ENCODE measurements at places on chromosomes 12 and 14.

- no peaks in the 10 kb centered on the region for H3K4me1 ChIP-seq
- H3K36me3 ChIP-seq, result no peaks in the 10 kb centered on the region
- H3K27ac ChIP-seq, result peak overlapping the region; percentile 44
- H3K27me3 ChIP-seq, result no peaks in the 10 kb centered on the region
Observed at GRCh38 chr14:67852926-67853604, 33.5 kb downstream of the RAD51B start.

DNA sequence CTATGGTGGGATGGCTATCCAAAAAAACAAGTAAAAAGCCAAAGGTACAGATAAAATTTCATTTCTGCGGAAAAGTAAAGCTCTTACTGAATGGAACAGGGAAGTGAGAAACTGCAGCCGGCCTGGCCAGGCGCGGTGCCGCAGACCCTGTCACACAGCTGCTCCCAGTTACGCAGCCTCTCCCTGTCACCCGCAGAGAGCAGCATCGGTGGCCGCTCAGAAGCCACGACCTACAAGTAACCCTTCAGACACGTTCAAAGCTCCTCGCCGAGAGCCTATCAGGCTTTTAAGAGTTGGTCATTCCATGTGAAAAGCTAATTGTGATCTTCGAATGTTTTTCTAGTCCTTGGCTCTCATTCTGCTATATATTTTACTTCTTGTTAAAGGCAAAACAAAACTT lies 11.0 kb upstream of the ANKLE2 start:
- peaks cover 64% of the 10 kb centered on the region for H3K36me3 ChIP-seq
- DNase-seq, result no peak
- peaks cover 36% of the 10 kb centered on the region for H3K4me1 ChIP-seq
- H3K4me3 ChIP-seq, result no peak overlapping the region
- no peaks in the 10 kb centered on the region for H3K27me3 ChIP-seq
- H3K27ac ChIP-seq, result peak overlapping the region; percentile 6

DNA sequence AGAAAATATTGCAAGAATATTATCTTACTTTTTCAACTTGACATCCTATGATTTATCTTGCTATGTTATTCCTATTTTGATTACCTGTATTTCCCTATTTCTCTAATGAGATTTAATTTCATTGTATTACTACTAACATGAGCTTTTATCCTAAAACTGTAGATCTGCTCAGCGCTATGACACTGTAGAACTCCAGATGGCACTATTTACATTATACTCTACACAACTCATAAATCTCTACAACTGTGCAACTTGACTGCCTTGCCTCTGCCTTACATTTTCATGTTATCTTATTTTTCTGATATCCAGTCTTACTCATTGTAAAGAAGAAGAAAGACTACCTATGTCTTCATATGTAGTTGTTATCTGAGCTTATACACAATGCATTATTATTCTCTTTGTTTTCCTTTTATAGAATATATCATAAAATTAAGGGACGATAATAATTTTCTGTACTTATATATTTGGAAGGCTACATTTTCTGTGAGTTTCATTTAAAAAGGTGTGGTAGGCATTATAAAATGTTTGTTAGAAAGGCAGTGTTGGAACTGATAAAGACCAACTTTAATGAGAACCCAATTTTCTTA lies 24.1 kb downstream of the NUP37 start:
- H3K27me3 ChIP-seq, result no peaks in the 10 kb centered on the region
- H3K4me3 ChIP-seq, result no peak overlapping the region
- no peak overlapping the region for H3K27ac ChIP-seq
- no peaks in the 10 kb centered on the region for H3K4me1 ChIP-seq

DNA sequence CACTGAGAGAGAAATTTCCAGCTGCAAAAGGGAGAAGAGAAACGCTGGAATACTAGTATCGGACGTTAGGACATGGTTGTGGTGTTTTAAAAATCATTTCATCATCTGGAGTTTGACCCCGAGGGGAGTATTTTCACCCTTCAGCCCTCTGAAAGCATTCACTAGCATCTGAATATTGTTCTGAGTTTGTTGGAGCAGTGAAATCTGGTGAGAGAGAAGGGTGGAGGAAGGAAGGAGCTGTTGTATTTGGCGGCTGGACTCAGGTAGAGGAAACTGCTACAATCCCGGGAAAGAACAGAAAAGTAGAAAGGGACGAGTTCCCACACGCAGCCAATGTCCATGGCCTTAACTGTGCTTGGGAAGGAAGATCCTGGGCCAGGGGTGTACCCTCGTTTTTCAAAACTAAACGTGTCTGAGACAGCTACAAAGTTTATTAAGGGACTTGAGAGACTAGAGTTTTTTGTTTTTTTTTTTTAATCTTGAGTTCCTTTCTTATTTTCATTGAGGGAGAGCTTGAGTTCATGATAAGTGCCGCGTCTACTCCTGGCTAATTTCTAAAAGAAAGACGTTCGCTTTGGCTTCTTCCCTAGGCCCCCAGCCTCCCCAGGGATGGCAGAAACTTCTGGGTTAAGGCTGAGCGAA lies 896 bp upstream of the CDKN1B start:
- no peak for DNase-seq
- peaks cover 49% of the 10 kb centered on the region for H3K4me1 ChIP-seq

- no peaks in the 10 kb centered on the region for H3K4me1 ChIP-seq
- H3K4me3 ChIP-seq, result no peak overlapping the region
- no peaks in the 10 kb centered on the region for H3K27me3 ChIP-seq
Observed at GRCh38 chr14:81727218-81727617, 193.6 kb upstream of the SEL1L start.

GRCh38 chr12:50107416-50108268 lies 3.8 kb downstream of the GPD1 start:
- no peaks in the 10 kb centered on the region for H3K36me3 ChIP-seq
- no peaks in the 10 kb centered on the region for H3K27me3 ChIP-seq
- H3K4me1 ChIP-seq, result peaks cover 40% of the 10 kb centered on the region
- no peak overlapping the region for H3K4me3 ChIP-seq
- no peak for DNase-seq
- no peak overlapping the region for H3K27ac ChIP-seq

GRCh38 chr12:124501112-124501561 lies 66.3 kb downstream of the NCOR2 start:
- H3K4me1 ChIP-seq, result peaks cover 88% of the 10 kb centered on the region
- DNase-seq, result no peak
- no peaks in the 10 kb centered on the region for H3K36me3 ChIP-seq

DNA sequence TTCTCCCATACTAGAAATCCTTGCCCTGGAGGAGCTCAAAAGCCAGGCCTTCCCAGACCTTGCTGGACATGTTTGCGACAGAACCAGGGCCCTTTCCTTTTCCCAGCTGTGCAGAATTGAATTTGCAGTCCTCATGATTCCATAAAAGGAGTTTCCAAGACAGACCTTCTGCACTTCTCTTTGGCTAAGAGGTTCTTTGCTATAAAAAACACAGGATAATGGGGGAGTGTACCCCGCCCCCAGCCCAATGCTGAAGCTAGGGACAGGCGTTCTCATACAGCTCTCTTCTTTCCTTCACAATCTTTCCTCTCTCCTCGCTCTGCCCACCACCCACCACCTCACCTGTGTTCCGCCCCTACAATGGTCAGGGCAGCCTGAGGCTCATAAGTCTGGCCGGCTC lies 172.3 kb upstream of the FKBP4 start:
- no peak for DNase-seq
- no peak overlapping the region for H3K4me3 ChIP-seq
- H3K27ac ChIP-seq, result no peak overlapping the region
- H3K27me3 ChIP-seq, result peaks cover 8% of the 10 kb centered on the region

GRCh38 chr12:124855275-124855957 lies 8.2 kb downstream of the SCARB1 start:
- H3K36me3 ChIP-seq, result no peaks in the 10 kb centered on the region
- H3K4me1 ChIP-seq, result peaks cover 45% of the 10 kb centered on the region
- no peak for DNase-seq
- no peaks in the 10 kb centered on the region for H3K27me3 ChIP-seq
- peak overlapping the region; percentile 24 for H3K27ac ChIP-seq

DNA sequence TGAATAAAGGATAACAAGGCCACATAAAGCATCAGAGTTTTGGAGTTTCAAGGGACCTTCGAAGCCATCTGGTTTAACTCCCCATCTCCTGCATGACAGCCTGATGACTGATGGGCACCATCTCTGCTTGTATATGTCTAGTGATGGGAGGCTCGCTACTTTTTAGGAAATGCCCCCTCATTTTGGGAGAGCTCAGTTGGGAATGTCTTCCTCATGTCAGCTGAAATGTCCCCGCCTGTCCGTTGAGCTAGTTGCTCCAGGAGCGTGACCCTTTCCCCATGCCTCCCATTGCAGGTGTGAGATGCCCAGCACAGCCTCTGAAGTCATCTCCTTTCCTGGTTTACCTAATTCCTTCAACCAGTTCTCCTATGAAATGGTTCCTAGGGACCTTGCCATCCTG lies 69.6 kb upstream of the CAPRIN2 start:
- H3K27ac ChIP-seq, result no peak overlapping the region
- no peak overlapping the region for H3K4me3 ChIP-seq
- H3K36me3 ChIP-seq, result no peaks in the 10 kb centered on the region
- H3K4me1 ChIP-seq, result peaks cover 9% of the 10 kb centered on the region
- peaks cover 5% of the 10 kb centered on the region for H3K27me3 ChIP-seq
- no peak for DNase-seq

DNA sequence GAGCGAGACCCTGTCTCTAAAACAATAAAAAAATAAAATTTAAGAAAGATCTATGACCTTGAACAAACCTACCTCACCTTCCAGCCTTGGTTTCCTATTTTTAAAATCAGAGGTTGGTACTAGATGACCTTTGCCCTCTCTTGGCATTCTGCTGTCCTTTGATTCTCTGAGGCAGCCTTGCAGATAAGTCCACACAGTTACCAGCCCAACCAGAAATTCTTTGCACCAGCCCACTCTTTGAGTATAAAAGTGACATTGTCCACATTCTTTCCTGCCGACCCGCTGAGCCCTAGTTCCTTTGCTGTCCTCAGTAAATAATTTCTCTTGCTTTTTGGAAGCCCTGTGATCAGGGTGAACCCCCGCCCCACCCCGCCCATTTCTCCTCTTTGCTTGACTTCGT lies 150.4 kb downstream of the PHETA1 start:
- H3K4me3 ChIP-seq, result no peak overlapping the region
- no peaks in the 10 kb centered on the region for H3K36me3 ChIP-seq
- H3K27ac ChIP-seq, result no peak overlapping the region
- H3K4me1 ChIP-seq, result no peaks in the 10 kb centered on the region

GRCh38 chr12:75103822-75104221 lies 105.8 kb downstream of the KCNC2 start:
- H3K4me1 ChIP-seq, result no peaks in the 10 kb centered on the region
- H3K4me3 ChIP-seq, result no peak overlapping the region
- H3K27ac ChIP-seq, result no peak overlapping the region
- H3K36me3 ChIP-seq, result no peaks in the 10 kb centered on the region
- no peak for DNase-seq
- H3K27me3 ChIP-seq, result no peaks in the 10 kb centered on the region

DNA sequence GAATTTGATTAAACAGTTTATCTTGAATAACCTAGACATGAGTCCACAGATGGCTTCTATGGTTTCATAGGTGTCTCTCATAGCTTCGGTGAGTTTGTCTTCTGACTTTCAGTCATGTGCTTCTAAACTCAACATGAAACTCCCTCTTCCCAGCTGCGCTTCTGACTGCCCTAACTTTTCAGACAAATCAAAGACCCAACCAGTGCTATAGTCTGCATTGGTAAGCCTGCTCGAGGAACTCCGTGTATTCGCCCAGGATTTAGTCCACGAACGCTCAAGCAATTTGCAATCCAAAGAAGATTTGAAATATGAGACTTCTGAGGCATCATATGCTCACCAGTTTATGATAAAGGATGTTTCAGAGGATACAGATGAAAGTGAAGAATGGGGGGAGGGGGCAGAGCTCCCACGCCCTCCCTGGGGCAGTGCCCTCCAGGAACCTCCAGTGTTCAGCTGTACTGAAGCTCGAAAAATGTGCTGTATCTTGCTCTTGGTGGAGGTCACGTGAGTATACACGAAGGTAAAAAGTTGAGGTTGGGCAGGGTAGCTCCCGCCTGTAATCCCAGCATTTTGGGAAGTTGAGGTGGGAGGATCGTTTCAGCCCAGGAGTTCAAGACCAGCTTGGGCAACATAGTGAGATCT lies 5.2 kb upstream of the RILPL2 start:
- H3K4me1 ChIP-seq, result peaks cover 38% of the 10 kb centered on the region
- H3K4me3 ChIP-seq, result no peak overlapping the region
- no peak for DNase-seq
- H3K36me3 ChIP-seq, result no peaks in the 10 kb centered on the region

GRCh38 chr12:58905422-58905821 lies 14.9 kb downstream of the LRIG3 start:
- no peaks in the 10 kb centered on the region for H3K4me1 ChIP-seq
- no peaks in the 10 kb centered on the region for H3K27me3 ChIP-seq
- H3K27ac ChIP-seq, result no peak overlapping the region
- H3K36me3 ChIP-seq, result peaks cover 27% of the 10 kb centered on the region

DNA sequence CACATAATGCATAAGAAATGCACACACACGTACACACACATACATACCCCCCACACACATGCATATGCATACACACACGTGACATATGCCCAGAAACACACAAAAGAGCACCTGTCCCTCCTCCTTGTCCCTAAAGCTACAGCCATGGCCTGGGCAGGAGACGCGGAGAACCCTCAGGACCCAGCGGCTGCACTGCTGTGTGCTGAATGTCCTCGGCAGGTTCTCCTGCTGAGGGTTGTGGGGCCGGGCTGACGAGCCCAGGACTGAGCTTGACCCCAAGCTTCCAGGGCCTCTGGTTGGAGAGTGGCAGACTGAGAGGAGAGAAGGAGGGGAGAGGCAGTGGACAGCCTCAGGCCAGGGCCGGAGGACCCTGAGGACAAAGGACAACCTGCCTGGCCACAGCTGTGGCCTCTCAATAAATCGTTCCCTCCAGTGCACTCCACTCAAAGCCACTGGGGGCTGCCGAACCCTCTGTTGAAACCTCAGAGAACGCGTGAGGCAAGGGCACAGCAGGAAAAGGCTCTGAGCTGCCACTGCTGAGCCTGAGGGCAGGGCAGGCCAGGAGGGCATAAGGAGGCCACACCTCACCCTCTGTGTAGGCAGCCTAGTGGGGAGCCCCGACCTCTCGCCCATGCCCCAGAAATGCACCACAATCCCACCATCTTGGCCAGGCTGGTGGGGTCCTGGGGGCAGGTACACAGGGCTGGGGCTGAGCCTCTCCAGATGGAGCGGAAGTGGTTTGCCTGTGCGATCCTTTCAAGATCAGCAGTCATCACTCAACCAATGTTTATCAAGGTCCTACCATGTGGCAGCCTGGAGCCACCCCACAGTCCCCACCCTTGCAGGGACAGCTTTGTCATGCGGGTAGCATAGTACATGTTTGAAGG lies 3.1 kb downstream of the CACNA2D4 start:
- no peaks in the 10 kb centered on the region for H3K36me3 ChIP-seq
- H3K4me1 ChIP-seq, result peaks cover 4% of the 10 kb centered on the region
- H3K4me3 ChIP-seq, result no peak overlapping the region
- no peaks in the 10 kb centered on the region for H3K27me3 ChIP-seq

Data from lower lobe of right lung (tissue), 2 donors.